ENCODE measurements at places on chromosomes 7 and 10.

- DNase-seq, result no peak
These were observed 497.8 kb upstream of the NRP1 start for GRCh38 chr10:33832124-33832787.

GRCh38 chr7:95802270-95802669 lies 29.9 kb downstream of the DYNC1I1 start:
- DNase-seq, result no peak

- DNase-seq, result no peak
These were observed 122.7 kb downstream of the GPR158 start for GRCh38 chr10:25297466-25297865.

GRCh38 chr7:91420606-91421005 lies 156.4 kb downstream of the FZD1 start:
- no peak for DNase-seq

DNA sequence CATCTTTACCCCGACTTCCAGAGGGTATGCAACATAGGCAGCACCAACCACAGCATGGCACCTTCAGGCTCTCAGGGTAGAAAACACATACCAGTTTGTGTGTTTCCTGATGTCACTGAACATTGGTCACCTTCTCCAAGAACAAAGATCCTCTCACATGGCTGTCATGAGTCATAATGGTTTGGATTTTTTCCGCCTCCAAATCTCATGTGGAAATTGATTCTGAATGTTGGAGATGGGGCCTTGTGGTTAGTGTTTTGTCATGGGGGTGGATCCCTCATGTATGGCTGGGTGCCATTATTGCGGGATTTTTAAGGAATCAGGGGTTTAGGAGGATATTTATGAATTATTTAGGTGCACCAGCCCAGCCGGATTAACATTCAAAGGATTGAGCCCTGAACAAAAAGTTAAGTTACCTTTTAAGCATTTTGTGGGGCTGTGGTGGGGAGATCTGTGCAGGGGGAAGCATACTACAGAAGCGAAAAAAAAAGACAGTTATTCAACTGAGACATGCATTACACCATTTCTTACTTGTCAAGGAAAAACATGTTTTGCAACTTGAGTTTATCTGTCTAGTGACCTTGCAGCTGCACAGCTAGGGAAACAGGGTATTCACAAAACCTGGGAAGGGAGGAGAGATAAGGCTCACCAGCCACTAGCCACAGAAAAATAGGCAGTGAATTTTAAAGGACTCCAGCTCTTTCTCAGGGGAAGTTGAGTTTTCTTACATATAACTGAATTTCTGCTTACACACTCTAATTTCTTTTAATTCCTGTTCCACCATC lies 774.1 kb upstream of the AUTS2 start:
- DNase-seq, result no peak

DNA sequence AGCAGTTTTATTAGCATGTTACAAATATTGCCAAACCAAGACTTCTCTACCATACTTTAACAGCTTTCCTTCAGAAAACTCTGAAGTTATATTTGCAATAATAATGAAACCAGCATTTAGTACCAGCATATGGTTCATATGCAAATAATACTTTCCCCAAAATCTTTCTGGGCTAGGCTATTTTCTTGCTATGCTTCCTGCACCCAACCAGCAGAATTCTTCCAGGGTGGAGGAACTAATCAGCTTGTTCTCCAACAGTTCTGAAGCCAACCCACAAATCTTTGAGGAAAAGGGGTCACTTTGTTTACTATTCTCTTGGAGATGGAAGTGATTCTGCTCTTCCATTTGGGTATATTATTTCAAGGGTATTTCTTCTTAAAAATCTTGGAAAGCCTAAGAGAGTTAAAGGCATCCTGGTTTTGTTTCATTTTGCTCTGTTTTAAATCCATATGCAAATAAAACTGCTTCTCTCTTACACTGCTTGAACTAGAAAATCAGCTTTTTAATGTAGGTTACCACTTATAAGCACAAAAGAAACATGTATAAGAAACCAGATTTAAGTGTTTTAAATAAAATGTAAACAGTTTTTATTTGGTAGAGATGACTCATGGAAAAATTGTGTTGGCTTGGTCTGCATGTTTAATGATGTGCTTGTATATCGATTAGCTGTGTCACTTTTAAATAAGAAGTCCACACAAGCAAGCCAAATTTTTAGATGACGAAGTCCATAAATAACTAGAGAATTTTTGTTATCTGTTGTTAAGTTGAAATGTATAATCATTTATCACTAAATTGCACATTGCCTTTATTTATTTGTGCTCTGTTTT lies 103.7 kb downstream of the HECTD2 start:
- DNase-seq, result no peak

GRCh38 chr7:64870656-64871055 lies 32.4 kb upstream of the ZNF273 start:
- no peak for DNase-seq

DNA sequence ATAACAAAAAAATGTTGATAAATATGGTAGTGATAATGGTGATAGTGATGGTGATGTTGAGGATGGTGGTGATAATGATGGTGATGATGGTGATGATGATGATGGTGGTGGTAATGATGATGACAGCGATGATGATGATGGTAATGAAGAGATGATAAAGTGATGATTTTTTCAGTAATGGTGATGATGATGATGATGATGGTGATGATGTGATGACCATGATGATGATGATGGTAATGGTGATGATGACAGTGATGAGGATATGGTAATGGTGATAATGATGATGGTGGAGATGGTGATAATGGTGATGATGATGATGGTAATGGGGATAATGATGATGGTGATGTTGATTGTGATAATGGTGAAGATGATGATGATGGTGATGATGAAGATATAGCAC lies 321.6 kb downstream of the TNS3 start:
- no peak for DNase-seq

- DNase-seq, result no peak
These were observed 32.3 kb upstream of the DNAJB12 start for GRCh38 chr10:72386916-72387586.

DNA sequence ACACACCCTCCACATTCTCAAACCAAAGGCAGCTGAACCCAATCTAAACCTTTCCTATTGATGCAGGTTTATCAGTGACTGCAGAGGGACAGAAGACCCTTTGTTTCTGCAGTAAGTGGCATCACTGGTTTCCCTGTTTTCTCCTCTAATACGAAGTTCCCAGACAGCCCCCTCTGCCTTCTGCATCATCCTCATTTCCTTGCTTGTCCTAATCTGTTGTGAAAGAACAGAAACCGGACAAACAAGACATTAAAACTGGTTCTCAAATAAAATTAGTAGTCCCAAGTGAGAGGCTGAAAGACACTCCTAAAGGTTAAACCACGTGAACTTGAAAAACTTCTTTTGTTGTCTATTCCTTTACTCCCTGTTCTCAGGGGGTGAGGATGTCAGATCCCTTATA lies 10.1 kb upstream of the ADRB1 start:
- DNase-seq, result no peak

GRCh38 chr7:34207810-34208209 lies 302.5 kb downstream of the BMPER start:
- DNase-seq, result no peak

DNA sequence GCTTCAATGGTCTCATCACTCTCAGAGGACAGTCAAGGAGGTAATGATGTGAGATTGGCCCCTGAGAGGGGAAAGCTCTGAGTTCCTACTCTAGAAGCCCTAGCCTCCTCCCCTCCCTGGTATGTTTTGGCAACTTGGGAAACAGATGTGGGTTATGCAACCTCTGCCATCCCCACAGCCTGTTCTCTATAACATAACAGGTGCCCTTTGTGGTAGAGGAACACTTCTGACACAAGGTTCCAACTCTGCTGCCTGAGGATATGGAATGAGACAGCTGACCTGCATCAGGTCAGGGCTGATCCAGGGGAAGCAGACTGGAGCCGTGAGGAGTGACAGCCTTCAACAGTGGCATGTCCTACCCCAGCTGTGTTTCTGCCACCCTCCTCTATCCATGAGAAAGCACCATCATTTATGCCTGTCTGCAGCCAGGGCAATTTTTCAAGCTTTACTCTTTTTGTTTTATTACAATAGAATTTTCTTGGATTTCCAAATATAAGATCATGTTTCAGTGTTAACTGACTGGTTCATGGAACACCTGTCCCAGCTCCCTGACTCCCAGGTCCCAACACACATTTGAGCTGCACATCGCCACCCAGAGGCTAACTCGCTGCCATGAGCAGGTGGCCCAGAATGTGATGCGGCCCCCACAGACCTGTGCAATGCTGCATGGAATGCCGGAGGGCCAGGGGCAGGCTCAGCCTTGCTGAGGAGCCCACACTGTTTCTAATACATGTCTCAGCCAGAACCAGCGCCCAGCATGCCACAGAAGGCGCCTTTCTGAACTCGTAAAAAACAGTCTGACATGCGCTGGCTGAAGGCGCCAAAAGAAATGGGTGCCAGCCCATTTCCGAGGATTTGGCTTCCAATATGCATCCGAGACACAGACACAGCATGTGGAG lies 124.8 kb upstream of the CHST15 start:
- DNase-seq, result no peak

DNA sequence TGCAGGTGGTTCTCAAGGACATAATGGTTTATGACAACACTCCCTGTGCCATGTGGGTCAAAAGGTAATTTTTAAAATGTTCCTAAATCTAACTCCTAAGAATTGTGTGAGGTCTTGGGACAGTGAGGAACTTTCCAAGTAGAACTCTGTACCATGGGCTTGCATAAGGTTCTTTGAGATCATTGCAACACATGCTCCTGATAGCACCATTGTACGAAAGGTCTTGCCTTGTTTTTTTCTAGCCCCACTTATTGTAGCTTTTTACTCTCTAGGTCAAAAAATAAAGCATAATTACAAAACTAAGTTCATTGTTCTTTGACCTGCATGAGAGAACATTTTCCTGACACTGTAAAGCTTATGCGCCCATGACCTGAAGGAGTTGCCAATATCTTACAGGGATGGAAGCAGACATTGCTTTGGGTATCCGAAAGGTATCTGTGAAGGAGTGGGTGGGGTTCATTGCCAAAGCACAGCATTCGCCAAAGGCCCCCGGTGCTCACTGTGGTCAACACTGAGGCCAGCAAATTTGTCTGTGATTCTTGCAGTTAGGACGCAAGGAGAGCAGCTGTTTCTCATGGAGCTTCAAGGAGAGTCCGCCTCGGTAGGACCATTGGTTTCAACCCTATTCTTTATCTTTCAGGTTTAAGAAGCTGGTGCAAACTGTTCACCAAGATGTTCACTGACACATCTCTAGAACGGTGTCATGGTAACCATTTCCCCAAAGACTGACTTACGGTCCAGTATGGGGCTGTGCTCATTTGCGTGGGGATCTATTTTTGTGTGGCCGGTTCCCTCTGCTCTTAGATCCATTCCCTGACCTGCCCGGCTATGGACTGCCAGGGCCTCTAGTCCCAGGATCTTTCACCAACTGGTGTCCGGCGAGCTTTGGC lies 7.6 kb upstream of the PRKAG2 start:
- DNase-seq, result no peak

- DNase-seq, result no peak
These were observed 49.7 kb upstream of the GLCCI1 start for GRCh38 chr7:7918736-7919448.

GRCh38 chr7:36459236-36459960 lies 69.7 kb downstream of the ANLN start:
- DNase-seq, result no peak

- DNase-seq, result no peak
These were observed 315.5 kb upstream of the CELF2 start for GRCh38 chr10:10702211-10702610.

GRCh38 chr7:25031432-25031831 lies 51.5 kb upstream of the OSBPL3 start:
- DNase-seq, result no peak

- no peak for DNase-seq
These were observed 118.4 kb downstream of the NSUN6 start for GRCh38 chr10:18532881-18533535.

GRCh38 chr10:101031796-101032636 lies 982 bp downstream of the SFXN3 start:
- DNase-seq, result peak; percentile 69

DNA sequence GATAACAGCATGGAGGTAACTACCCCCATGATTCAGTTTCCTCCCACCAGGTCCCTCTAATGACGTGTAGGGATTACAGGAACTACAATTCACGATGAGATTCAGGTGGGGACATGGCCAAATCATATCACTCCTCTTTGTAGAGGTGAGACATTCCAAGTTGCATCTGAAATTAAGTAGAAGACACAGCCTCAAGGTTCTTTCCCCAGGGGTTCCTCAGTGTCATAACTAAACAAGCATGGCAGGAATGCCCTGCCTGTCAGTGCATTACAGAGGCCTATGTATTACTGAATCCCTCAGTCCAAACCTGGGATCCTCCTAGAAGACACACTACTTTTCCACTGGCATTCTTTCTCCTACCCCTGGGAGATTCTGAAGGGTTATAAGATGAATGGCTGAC lies 42.6 kb upstream of the WNT16 start:
- no peak for DNase-seq

DNA sequence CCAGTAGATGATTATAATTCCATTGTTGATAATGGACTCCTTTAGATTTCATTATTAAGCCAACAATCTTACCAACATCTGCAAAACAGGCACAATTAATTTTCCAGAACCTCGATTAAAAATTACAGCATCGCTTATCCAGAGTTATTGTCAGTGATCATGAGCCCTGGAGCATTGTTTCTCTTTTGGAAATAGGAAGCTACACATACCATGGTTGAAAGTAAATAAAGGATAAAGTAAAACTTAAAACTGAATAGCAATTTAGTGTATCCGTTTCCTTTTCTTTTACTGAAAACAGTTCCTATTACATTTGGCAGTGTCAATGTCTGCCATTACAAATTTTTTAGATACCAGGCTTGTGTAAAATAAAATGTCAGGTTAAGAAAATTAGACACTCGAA lies 9.9 kb upstream of the HOXA2 start:
- no peak for DNase-seq

DNA sequence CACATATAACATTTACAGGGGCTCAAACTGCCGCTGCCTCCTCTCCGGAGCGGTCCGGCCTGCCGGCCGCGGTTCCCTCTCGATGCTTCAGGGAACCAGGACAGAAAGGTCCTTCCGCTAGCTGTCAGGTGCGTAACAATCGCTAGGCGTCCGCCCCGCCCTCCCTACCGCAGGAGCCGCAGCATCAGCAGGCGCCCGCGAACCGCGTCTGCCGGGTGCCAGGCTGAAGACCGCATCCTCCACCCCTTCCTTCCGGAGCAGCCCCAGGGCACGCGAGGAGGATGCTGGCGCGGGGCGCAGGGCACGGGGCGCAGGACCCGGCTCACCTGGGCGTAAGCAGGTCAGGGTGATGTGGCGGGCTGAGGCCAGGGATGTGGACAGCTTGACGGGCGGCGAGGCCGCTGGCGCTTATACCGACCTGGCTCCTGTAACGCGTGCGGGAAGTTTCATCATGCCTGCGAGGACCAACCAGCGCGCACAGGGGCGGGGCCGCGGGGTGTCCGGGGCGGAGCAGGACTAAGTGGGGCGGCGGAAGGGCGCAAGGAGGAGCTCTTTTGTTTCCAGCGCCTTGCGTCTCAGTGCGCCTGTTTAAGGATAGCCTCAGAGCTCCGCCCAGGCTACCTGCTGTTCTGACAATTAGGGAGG lies at the start of gene ASNS:
Gene ASNS, minus strand, starts transcription at position 384 of the 645 bp plus-strand sequence. CDS start 3,252 bp downstream, outside the sequence.
- DNase-seq, result peak; percentile 75

- no peak for DNase-seq
These were observed 149.8 kb downstream of the GNAT3 start for GRCh38 chr7:80362010-80362618.

GRCh38 chr10:102645388-102645740 lies 1.1 kb downstream of the TRIM8 start:
- peak; percentile 44 for DNase-seq

All from activated gamma-delta T cell treated with Interleukin-2 at 50 U/mL for 16 hours (primary cell).